ENCODE measurements at places on chromosomes 2 and 18.
A peak's percentile ranks its signal among the peaks of the same experiment; 100 is the strongest.

GRCh38 chr2:112884869-112885505 lies 26.0 kb upstream of the IL37 start:
- peak overlapping the region; percentile 34 for H3K4me3 ChIP-seq
- H3K4me1 ChIP-seq = peaks cover 30% of the 10 kb centered on the region
- no peaks in the 10 kb centered on the region for H3K36me3 ChIP-seq
- no peaks in the 10 kb centered on the region for H3K27me3 ChIP-seq
- DNase-seq = peak; percentile 64

GRCh38 chr2:199462347-199462955 lies 4.7 kb upstream of the SATB2 start:
- H3K4me3 ChIP-seq = peak overlapping the region; percentile 32
- H3K27me3 ChIP-seq = peaks cover 73% of the 10 kb centered on the region
- DNase-seq = no peak

DNA sequence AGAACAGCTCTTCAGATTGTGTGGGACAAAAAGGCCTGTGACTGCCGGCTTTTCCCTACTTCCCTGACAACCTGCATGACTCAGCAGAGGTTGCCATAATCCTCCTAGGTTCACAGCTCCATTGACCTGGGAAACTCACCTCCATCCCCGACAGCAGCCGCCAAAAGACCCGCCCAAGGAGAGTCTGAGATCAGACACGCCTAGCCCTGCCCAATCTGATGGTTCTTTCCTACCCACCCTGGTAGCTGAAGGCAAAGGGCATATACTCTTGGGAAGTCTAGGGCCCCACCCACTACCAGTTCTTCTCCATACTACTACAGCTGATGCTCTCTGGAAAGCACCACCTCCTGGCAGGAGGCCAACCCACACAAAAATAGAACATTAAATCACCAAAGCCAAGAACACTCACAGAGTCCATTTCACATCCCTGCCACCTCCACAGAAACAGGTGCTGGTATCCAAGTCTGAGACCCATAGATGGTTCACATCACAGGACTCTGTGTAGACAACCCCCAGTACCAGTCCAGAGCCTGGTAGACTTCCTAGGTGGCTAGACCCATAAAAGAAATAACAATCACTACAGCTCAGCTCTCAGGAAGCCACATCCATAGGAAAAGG lies 140.6 kb downstream of the NETO1 start:
- H3K27ac ChIP-seq = no peak overlapping the region
- no peaks in the 10 kb centered on the region for H3K27me3 ChIP-seq
- H3K36me3 ChIP-seq = no peaks in the 10 kb centered on the region

GRCh38 chr2:43285987-43286386 lies 59.6 kb upstream of the ZFP36L2 start:
- no peak overlapping the region for H3K4me3 ChIP-seq
- no peak overlapping the region for H3K27ac ChIP-seq
- no peak for DNase-seq
- peaks cover 9% of the 10 kb centered on the region for H3K4me1 ChIP-seq

DNA sequence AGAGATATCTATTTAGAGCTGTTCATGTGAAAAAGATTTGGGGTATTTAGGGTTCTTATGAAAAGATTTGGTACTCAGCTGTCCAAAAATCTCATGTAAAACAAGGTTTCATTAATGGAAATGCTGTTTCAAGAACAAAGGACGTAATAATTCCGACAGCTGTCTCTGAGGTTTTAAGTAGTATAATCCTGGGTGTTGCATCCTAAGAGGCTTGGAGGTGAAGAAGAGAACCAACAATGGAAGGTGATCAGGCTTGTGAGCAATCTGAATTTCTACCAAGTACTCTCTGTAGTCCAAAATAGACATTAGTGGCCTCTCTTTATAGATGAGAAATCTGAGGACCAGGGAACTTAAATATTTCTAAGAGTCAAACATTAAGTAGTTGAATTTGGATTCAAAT lies 205.1 kb downstream of the BABAM2 start:
- no peaks in the 10 kb centered on the region for H3K27me3 ChIP-seq
- H3K27ac ChIP-seq = no peak overlapping the region
- no peaks in the 10 kb centered on the region for H3K4me1 ChIP-seq
- no peaks in the 10 kb centered on the region for H3K36me3 ChIP-seq
- no peak overlapping the region for H3K4me3 ChIP-seq
- DNase-seq = no peak

DNA sequence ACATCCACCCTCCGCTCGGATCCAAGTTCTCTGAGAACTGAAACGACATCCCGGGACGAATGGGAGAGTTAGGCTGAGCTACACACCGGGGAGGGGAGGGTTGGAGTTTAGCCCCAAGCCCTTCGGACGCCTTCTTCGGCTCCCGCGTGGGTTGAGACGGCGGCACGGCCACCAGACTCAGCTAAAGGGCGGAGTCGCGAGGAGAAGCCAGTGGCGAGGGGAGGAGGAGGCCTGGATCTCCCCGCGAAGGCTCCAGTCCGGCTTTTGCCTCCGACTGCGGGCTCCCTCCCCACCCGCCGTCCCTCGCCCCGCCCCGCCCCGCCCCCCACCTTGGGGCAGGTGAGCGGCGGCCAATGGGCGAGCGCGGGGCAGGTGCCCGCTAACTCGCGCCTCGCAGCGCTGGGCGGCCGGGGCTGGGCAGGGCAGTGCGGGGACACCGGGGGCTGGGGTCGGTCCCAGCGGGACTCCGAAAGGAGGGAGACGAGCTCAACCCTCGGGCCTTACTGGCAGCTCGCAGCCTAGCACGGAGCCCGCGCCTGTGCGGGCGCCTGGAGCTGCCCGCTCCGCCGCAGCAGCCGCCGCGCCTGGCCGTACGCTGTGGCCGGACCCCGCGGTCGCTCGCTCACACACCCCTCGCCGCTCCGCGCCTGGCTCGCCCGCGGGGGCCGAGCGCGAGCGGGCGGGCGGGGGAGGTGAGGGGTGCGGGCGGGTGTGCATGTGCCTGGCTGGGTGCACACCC lies at the start of gene EMX1:
Gene EMX1 (plus strand): TSS at position 382 of the 739 bp plus-strand sequence. CDS start 334 bp downstream, at position 716.
- no peak within 1 kb of the TSS for H3K27ac ChIP-seq
- peaks cover 78% of the 10 kb centered on the region for H3K27me3 ChIP-seq
- peaks cover 8% of the 10 kb centered on the region for H3K4me1 ChIP-seq
- DNase-seq = no peak
- H3K36me3 ChIP-seq = no peaks in the 10 kb centered on the region
